Astrocyte of the spinal cord (primary cell): ENCODE measurements at places on chromosomes 7 and 10.
A peak's percentile ranks its signal among the peaks of the same experiment; 100 is the strongest.

- no peak for DNase-seq
These were observed 45.2 kb downstream of the DNAJB9 start for GRCh38 chr7:108614896-108615295.

DNA sequence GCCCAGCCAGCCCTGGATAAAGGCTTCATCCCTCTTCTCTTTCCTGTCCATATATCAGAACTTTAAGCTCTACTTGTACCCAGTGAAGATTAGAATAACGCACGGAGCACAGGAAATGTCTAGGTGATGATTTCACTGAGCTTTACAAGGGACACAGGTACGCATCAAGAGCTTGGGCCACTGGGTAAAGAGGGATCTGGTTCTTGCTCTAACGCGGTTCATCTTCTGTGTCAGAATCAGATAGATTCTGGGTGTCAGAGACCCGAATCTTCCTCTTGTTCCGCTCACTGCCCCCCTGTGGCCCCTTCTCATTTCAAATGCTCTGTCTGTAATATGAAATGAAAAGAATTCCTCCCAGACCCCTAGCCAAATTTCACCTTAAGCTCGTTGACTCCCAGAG lies 24.7 kb downstream of the IL2RA start:
- no peak for DNase-seq

- DNase-seq: peak; percentile 94
These were observed 170.2 kb upstream of the KLF14 start for GRCh38 chr7:130904031-130904757.

GRCh38 chr7:6392712-6393666 lies 54.8 kb downstream of the DAGLB start:
- DNase-seq: peak; percentile 72

DNA sequence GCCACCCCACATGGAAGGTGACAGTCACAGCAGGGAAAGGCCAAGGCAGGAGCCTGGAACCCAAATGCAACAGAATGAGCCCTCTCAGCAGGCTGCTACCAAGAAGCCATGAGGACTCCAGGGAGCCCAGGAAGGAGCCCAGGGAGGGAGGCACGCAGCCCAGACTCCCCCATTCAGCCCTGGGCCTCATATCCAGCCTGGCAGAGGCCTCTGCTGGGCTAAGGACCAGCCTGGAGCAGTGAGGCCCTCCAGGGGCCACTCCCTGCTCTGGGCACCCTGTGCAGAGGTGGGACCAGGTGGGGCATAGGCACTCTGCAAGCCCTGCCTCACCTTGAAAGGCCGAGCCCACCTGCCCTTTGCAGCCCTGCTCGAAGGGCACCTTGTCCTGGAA lies 25.8 kb upstream of the ZNF488 start:
- DNase-seq: no peak

GRCh38 chr7:105477908-105478307 lies 44.2 kb downstream of the PUS7 start:
- no peak for DNase-seq

- no peak for DNase-seq
These were observed 61.7 kb upstream of the C1QL3 start for GRCh38 chr10:16583382-16583781.

GRCh38 chr7:155213385-155213784 lies 84.3 kb upstream of the INSIG1 start:
- DNase-seq: peak; percentile 37

GRCh38 chr10:88297103-88297502 lies 286.0 kb downstream of the RNLS start:
- DNase-seq: no peak

- DNase-seq: no peak
These were observed 86.8 kb downstream of the GPR158 start for GRCh38 chr10:25261558-25261957.

DNA sequence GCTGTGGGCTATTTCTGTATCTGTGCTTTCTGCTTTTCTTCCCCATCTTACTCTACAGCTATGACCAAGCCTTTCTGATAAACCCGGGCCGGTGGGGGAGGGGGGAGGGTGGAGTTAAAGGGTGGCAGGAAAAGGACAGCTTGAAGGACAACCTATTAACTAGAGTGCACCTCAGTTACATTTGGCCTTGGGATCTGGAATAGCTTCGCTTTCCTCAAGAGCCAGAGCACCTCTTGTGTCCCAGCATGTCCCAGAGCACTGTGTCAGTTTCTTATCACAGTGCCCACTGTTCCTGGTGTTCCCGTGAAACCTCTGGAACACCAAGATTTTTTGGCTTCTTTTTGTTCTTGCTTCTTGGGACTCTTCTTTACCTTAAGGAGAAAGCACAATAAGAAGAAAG lies 160.6 kb downstream of the NSUN6 start:
- DNase-seq: no peak

- peak; percentile 31 for DNase-seq
These were observed 3.4 kb downstream of the GNAT3 start for GRCh38 chr7:80508440-80508839.

DNA sequence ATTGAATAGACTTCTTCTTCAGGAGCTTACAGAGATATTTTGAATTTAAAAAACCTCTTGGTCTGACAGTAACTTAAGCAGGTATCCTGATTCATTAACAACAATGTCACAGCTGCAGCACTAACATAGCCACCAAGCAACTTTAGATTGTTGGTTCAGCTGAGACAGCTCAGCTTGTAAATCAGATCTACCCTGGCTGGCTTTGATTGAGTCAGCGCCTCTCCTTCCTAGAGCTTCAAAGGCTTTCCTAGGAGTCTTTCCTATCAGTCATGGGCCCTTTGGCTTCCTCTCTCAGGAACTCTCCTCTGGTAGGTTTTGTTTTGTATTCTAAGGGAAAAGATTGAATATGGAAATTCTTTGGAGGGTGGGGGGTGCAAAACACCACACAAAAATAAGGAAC lies 70.7 kb upstream of the STEAP4 start:
- DNase-seq: no peak

DNA sequence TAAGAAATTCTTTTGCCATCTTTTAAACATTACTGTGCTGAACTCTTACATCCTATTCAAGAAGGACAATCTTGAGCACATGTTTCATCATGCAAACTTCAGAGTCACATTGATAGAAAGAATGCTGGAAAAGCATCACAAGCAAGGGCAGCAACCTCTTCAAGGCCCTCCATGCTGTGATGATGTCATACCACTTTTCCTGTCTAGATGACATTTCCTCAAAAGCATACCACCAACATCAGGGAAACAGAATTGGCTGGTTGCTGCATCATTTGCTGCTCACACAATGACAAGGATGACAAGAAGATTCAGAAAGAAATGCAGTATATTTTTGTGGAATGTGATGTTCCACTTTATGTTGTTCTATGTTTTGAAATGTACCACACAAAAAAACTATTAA lies 37.6 kb downstream of the CYP2C8 start:
- DNase-seq: no peak

DNA sequence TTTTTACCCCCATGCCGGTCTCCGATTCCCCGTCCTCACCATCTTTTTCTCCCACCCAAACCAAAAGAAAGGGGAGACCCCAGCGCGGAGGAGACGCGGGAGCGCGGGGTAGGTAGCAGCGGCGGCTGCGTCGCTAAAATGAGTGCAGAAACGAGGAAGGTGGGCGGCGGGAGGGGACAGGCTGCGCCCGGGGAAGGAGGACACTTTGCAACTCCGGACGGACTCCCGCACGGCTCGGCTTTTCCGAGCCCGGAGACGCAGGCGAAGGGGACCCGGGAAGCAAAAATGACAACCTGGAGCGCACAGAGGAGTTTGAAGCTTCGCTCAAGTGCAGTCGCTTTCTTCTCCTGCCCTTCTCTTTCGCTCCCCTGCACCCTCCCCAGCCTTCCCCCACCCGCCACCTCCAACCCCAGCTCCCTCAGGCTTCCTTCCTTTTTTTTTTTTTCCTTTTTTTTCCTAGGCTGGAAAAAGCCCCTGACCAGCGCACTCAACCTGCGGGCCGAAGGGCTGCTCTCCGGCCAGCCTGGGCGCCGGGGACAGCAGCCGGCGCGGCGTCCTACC lies 453 bp downstream of the SFMBT2 start:
- DNase-seq: no peak

- no peak for DNase-seq
These were observed 504.6 kb downstream of the SORCS3 start for GRCh38 chr10:105145711-105146110.

GRCh38 chr7:48041653-48041970 lies 6.3 kb downstream of the C7orf57 start:
- peak; percentile 44 for DNase-seq

- peak; percentile 45 for DNase-seq
These were observed 41.4 kb upstream of the PNLIPRP3 start for GRCh38 chr10:116385994-116386809.

DNA sequence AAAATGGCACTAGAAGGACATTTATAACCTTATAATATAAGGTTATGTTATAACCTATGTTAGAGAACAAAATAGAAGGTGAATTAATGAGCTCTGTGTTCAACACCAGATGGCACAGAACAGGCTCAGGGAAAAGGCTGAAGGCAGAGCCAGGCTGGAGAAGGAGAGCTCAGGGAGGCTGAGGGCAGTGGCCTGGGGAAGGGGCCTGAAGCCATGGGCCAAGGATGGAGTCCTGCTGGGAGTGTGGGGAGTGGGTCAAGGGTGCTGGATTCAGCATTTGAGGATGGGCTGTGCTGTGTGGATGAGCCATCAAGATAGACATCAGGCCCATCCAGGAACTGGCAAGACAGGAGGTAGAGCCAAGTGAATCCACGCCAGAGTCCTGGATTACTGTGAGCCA lies 218.8 kb downstream of the ZNF248 start:
- no peak for DNase-seq

- DNase-seq: no peak
These were observed 49.3 kb upstream of the NCAPG2 start for GRCh38 chr7:158753900-158754299.

DNA sequence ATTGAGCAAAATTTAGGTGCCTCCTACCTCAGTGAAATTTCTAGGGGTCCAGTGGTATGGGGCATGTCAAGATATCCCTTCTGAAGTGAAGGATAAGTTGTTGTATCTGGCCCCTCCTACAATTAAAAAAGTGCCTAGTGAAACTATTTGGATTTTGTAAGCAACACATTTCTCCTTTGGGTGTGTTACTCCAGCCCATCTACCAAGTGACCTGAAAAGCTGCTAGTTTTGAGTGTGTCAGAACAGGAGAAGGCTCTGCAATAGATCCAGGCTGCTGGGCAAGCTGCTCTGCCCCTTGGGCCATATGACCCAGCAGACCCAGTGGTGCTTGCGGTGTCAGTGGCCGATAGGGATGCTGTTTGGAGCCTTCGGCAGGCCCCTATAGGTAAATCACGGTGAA lies 46.0 kb downstream of the PTPRE start:
- no peak for DNase-seq
